ENCODE measurements at places on chromosomes 7 and 10.

- peak; percentile 93 for DNase-seq
These were observed 9.8 kb downstream of the SAP25 start for GRCh38 chr7:100563809-100564400.

GRCh38 chr10:10198363-10198762 is 819.3 kb upstream of the CELF2 start:
- no peak for DNase-seq

GRCh38 chr10:6297951-6298381 is 95.2 kb downstream of the PFKFB3 start:
- no peak for DNase-seq

DNA sequence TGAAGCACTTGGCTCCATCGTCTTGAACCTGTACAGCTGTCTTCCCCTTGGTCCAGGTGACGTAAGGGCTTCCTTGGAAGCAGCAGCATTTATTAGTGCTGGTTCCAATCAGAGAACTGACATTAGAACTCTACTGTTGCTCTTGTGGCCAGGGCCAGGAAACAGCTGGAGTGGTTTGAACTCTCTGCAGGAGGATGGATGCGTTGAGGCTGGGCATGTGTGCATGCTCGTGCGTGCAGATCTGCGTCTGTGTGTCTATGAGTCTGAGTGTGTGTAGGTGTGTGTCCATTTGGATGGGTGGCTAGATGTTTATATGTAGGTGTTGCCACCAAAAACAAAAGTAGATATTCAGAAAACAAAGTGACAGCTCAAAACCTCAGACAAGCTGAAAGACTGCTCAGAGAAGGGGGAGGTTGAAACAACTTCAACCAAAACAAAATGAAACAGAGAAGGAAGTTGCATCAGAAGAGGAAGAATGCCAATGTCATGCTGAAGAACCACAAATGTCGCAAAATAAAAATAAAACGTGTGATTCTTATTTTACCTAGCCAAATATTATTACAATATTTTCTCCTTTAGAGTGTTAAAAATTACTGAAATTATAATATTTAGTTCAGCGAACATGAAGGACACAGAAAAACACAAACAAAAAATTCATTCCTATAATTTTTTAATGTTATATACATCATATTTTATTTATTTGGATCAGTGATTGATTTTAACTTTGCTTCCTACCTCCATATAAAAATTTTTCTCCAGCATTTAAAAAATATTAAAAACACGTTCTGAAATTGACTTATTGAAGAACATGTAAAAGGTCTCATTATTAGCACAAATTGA is 96.1 kb upstream of the MKLN1 start:
- peak; percentile 81 for DNase-seq

- no peak for DNase-seq
These were observed 21.8 kb downstream of the STN1 start for GRCh38 chr10:103896225-103896624.

DNA sequence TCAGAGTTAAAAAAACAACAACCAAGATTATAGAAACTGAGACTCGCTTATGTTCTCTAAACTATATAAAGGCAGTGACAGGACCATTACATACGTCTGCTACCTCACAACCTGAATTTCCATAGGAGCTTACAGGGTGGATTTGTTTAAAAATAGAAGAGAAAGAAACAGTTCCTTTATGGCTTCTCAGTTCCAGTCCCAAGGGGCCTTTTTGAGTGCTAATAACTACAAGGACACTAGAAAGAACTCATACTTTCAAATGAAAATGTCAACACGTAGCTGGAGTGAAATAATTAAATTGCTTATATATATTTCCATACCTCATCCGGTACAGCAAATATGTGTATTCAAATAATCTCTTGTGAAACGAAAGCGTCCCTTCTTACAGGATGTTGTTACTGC is 19.7 kb downstream of the TSPAN12 start:
- no peak for DNase-seq

GRCh38 chr7:24409431-24410024 is 125.5 kb downstream of the NPY start:
- DNase-seq, result no peak

- DNase-seq, result no peak
These were observed 20.7 kb upstream of the GRID1 start for GRCh38 chr10:86387178-86387794.

DNA sequence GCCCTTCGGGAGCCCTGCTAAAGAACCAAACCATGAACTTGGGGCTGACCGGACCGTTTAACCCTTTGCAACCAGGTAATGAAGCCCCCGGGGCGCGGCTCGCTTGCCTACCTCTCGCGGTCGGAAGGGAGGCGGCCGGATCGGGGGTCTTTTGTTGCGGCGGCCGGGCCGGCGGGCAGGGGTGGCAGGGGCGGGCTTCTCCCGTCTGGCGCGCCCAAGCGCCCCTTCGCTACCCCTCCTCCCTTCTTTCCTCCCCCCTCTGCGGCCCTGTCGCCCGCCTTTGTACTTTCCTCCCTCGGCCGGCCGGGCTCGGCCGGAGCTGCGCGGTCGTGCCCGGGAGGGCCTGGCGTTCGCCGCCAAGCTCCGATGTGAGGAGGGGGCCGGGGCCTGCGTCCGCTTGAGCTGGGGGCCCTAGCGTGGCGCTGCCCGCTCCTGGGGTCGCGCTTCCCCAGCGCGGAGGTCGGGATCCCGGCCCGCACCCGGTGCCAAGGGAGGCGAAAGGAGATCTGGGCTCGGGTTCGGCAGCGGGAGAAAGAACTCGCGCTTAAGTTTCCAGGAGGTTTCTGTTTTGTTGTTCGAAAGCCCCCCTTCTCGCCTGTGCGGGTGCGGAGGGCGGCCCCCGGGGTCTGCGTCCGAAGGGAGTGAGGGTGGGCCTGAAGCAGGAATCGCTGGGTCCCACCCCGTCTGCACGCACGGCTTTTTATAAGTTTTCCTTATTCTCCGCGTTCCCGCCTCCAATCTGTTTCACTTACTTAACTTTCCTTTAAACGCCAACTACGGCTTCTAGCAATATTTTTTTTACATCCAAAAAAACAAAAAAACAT is 436.8 kb upstream of the GALNT17 start:
- peak; percentile 11 for DNase-seq

GRCh38 chr10:97773096-97773495 is 1.3 kb upstream of the SFRP5 start:
- DNase-seq, result no peak

DNA sequence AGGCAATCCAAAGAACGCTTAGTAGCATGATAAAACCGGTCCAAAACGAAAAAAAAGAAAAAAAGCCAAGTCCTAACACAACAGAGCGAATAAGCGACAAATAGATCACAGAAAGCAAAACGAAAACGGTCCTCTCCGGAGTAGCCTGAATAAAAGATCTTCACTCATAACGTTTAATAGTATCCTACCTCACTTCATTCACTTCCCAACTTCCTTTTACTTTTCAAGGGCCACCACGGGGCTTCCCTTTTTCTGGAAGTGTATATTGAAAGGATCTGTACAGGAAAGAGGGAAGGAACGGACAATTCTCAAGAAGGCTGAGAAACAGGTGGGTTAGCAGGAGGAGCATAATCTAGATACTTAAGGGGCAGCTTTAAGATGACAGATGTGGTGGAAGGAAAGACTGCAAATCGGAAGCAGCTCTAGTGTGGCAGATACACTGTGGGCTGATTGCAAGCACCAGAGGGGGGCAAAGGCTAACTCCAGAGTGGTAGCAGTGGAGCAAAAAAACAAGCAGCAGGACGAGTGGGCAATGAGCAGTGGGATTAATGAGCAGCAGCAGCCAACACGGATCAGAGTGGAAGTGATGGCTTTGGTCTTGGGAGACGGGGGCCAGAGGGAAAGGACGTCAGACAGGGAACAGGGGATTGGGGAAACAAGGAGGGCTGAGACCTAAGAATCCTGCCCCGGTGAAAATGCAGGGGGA is 866 bp downstream of the CNOT4 start:
- DNase-seq, result peak; percentile 74

- DNase-seq, result no peak
These were observed 75.8 kb upstream of the MRLN start for GRCh38 chr10:59829024-59829423.

- DNase-seq, result no peak
These were observed 21.6 kb downstream of the FZD1 start for GRCh38 chr7:91285696-91286355.

DNA sequence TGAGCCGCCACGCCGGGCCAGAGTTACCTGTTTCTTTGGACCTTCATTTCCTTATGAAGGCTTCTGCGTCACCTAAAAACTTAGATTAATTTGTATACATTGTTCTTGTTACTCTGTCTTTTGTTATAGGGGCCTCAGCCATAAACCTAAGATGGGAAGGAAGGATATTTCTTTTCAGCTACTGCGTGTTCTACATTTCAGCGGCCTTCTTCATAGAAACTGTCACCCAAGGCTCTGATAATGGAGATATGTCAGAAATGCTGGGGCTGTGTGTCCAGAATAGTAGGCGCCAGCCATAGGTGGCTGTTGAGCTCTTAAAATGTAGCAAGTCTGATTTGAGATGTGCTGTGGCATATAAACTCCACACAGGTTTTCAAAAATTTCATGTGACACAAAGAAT is 52.9 kb downstream of the HK1 start:
- no peak for DNase-seq

GRCh38 chr7:91462316-91462715 is 198.1 kb downstream of the FZD1 start:
- no peak for DNase-seq

GRCh38 chr7:98211221-98211675 is at the start of gene BHLHA15:
Gene BHLHA15 (plus strand): TSS chr7:98211439. CDS start chr7:98212310, 871 bp downstream.
- no peak for DNase-seq

- no peak for DNase-seq
These were observed 86.5 kb upstream of the KDM7A start for GRCh38 chr7:140263277-140263676.

- DNase-seq, result no peak
These were observed 87.9 kb downstream of the KMT2E start for GRCh38 chr7:105101864-105102263.

GRCh38 chr10:16689227-16689626 is 128.0 kb downstream of the RSU1 start:
- no peak for DNase-seq

DNA sequence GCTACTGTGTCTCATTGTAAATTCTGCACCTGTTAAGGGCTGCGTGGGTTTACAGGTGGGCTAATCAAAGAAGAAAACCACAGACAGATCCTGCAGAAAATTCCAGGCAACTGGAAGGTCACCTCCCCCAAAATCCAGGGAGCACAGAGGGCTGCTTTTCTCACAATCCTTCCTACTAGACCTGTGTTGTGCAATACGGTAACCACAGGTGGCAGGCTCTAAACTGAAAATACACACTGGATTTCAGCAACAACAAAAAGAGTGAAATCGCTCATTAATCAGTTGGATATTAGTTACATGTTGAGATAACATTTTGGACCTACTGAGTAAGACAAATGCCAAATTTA is 83.2 kb downstream of the SLC16A9 start:
- DNase-seq, result no peak

GRCh38 chr10:44948642-44949041 is 11.0 kb upstream of the RASSF4 start:
- no peak for DNase-seq

- no peak for DNase-seq
These were observed 165.9 kb downstream of the CUX1 start for GRCh38 chr7:101983147-101983811.

DNA sequence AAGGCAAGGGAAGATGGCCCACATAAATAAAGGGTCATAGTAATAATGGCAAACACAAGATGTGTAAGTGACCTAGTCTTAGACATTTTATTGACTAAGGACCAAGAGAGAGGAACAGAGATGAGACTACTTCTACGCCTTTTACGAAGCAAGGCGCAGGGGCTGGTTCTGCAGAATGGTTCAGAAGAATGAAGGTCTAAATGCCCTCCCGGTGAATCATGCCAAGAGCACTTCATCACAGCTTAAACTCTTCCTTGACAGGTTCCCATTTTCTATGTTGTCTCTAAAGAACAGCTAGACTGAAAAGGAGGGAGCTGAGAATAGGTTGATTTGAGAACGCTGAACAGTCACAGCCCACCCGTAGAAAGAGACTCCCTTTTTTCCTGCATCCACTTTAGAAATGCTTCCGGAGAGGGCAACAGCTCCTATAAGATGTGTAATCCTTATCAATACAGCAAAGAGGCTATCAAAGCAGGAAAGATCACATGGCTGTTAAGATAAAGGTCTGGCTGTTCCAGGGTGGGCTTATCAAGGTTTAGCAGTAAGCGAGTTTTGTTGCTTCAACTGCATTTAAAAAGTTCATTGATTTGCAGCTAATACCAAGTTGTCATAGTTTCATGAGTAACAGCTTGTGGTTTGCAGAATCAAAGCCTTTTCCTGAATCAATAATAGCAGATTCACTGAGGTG is 93.4 kb upstream of the AUTS2 start:
- DNase-seq, result no peak

- no peak for DNase-seq
These were observed 27.2 kb upstream of the NUB1 start for GRCh38 chr7:151314401-151314800.

GRCh38 chr10:31708474-31708873 is 220.2 kb downstream of the ARHGAP12 start:
- DNase-seq, result no peak

DNA sequence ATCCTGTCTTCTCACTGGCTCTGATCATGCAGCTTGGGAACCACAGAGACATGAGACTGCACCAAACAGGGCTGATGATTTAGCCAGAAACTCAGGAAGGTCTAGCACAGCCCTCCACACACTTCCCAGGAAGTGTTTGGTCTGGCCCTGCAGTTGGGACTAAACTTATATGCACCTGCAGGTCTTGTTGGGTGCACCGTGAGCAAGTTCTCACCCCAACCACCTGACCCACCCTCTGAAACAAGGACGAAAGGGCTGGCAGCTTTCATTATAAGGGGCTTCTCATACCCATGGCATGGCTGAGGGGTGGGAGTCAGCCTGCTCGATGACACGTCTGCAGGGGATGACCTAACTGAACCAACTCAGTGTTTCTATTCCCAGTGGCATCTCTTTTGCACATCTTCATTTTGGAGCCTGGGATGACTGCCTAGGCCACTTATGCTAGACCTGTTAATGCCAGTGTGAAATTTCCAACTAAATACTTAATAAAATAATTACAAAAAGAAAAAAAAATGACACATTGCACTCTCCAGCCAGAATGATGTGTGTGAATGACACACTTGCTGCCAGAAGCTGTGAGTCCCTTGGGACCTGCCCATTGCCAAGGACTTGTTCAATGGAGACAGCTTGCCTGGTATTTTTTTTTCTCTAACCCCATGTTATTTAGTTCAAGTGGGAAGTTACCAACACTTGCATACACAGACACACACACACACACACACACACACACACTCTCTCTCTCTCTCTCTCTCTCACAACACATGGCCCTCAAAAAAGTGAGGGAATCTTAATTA is 102.6 kb downstream of the NEURL1 start:
- DNase-seq, result no peak

GRCh38 chr10:6402349-6402709 is 177.7 kb downstream of the PRKCQ start:
- no peak for DNase-seq

- no peak for DNase-seq
These were observed 95.9 kb upstream of the AUTS2 start for GRCh38 chr7:69502358-69502757.

Measured in stimulated activated effector memory CD8-positive, alpha-beta T cell treated with anti-CD3 and anti-CD28 coated beads, Interleukin-12 subunit alpha, Interleukin-12 subunit beta, amount 100 ng/mL, for 72 hours (primary cell).